ENCODE measurements at places on chromosomes 6 and 20.

DNA sequence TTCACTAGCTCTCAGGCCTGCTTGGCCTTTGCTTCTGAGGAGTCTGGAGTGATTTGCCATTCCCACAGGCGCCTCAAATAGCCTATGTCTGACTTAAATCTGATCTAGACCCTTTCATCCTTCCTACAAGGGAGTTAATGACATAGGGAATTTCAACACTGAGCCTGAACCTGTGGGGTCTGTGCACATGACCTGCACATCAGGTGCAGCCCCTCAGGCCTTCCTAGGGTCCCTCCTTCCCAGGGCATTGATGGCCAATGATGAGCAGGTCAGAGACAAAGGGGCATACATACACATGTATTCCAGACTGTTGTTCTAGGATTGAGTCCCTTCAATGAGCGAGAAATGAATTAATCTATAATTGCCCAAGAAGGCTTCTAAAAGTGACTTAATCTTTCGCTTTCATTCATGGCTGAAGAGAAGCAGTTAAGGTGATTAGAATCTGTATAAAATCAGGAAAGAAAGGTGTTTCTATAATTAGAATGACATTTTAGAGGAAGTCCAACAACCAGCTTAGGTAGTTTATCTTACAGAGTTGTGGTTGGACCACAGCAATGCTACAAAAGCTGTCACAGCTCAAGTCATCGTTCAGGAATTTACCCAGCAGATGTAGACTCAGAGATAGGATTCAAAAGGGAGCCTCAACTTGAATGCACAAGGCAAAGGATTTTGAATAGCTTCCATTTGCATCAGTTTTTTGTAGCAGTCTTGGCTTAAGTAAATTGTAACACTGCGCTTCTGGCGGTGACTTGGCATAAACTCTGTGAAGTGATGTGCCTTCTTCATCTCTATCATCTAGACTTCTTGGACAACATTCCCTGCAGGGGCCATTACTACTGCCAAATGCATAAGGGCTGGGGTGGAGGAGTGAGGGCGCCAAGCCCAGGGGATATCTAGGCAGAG is 27.0 kb upstream of the TBC1D7 start:
- DNase-seq: no peak

- DNase-seq: no peak
These were observed 173.6 kb upstream of the ARG1 start for GRCh38 chr6:131399433-131399832.

DNA sequence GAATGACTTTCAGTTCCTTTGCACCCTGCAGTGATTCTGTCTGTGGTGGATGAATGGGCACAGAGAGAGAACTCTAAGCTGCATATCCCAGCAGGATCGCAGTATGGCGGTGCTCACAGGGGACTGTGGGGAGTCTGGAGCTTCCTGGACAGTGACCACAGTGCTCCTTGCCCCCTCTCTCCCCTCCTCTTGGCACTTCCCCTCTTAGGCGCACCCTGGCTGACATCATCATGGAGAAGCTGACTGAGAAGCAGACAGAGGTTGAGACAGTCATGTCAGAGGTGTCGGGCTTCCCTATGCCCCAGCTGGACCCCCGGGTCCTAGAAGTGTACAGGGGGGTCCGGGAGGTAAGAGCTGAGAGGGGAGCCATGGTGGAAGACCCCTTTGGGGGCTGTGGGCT is 8.6 kb downstream of the BYSL start:
- DNase-seq: no peak

GRCh38 chr6:20409427-20409971 is 7.8 kb downstream of the E2F3 start:
- DNase-seq: no peak

DNA sequence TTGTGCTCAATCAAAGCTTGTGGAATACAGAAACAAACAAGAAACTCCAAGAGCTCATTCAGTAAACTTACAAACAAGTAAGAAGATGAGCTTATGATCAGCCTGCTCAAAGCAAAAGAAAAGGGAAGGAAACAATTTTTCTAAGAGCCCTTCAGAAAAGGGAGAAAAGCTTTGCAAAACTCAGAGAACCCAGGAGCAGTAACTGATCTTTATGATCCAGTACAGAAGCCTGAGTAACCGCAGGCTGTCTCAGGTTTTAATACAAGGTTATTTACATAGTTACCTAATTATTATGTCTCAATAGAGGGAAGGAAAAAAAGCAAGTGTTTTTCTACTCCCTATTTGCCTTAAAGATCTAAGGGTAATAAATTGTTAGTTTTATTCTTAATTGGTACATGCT is 226.5 kb downstream of the MAFB start:
- no peak for DNase-seq

All from stimulated activated CD4-positive, alpha-beta T cell treated with anti-CD3 and anti-CD28 coated beads, Interleukin-1b, Interleukin-23, amount 100 ng/mL, for 1 hour (primary cell).